Activated T-cell treated with anti-CD3 and anti-CD28 coated beads for 48 hours (primary cell): ENCODE measurements at places on chromosomes 3 and 15.

- peak; percentile 60 for DNase-seq
Measured at GRCh38 chr15:68924866-68925560, 5.3 kb upstream of the SPESP1 start.

- no peak for DNase-seq
Measured at GRCh38 chr3:79040701-79041100, 727.1 kb downstream of the ROBO1 start.

- peak; percentile 48 for DNase-seq
Measured at GRCh38 chr3:10459954-10460754, 45.2 kb downstream of the ATP2B2 start.

GRCh38 chr3:107861904-107862303, 228.9 kb downstream of the CD47 start:
- DNase-seq = no peak

DNA sequence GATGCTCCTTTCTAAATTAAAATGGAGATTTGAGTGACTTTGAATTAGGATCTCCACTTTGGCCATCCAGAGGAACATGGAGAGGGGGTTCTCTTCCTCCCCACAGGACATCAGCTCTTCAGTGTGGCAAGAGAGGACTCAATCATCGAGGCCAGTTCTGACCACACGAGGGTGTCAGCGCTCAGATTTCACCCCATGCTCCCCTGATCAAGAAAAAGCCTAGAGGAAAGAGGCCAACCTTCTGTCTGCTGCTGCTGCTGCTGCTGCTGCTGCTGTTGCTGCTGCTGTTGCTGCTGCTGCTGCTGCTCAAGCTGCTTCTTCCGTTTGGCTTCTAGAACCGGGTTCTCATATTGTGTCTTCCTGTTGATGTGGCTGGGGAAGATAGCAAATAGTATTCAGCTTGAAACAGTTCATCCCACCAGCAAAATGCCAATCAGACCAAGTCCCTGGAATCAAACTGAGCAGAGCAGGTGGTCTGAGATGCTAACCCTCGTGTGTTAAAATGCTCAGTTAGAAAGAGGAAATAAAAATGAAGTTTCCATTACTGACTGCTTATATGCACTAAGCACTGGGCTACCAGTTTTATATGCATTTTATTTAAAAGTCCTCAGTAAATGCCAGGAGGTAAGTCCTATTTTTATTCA, 599.0 kb downstream of the MAGI1 start:
- DNase-seq = no peak

GRCh38 chr3:173742491-173742890, 344.9 kb downstream of the NLGN1 start:
- no peak for DNase-seq

GRCh38 chr15:82146990-82147461, 101.2 kb upstream of the MEX3B start:
- no peak for DNase-seq

- DNase-seq = no peak
Measured at GRCh38 chr3:147760085-147760484, 350.9 kb downstream of the ZIC1 start.

- DNase-seq = no peak
Measured at GRCh38 chr3:23885210-23885609, 31.6 kb downstream of the NKIRAS1 start.

- no peak for DNase-seq
Measured at GRCh38 chr15:58593870-58594269, 155.6 kb downstream of the ADAM10 start.

GRCh38 chr3:175029828-175030227, 170.7 kb downstream of the NAALADL2 start:
- no peak for DNase-seq

DNA sequence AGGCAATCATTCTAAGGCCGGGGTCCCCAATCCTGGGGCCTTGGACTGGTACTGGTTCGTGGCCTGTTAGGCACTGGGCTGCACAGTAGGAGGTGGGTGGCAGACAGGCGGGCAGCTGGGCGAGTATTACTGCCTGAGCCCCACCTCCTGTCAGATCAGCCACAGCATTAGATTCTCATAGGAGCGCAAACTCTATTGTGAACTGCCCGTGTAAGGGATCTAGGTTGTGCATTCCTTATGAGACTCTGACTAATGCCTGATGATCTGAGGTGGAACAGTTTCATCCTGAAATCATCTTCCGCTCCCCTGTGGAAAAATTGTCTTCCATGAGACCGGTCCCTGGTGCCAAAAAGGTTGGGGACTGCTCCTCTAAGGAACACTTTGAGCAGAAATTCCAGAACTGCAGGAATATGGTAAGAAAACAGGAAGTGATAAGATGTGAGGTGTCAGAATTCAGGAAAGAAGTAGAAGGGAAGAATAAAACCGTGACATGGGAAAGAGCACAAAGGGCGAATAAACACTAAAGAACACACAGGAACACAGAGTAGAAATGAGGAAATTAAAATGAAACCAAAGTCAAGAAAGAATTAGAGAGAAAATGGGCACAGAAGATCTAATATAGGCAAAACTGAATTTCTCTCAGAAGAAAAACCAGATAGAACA, 57.6 kb downstream of the PDCD6IP start:
- DNase-seq = no peak

GRCh38 chr3:146313746-146314111, 62.8 kb upstream of the PLSCR4 start:
- no peak for DNase-seq

DNA sequence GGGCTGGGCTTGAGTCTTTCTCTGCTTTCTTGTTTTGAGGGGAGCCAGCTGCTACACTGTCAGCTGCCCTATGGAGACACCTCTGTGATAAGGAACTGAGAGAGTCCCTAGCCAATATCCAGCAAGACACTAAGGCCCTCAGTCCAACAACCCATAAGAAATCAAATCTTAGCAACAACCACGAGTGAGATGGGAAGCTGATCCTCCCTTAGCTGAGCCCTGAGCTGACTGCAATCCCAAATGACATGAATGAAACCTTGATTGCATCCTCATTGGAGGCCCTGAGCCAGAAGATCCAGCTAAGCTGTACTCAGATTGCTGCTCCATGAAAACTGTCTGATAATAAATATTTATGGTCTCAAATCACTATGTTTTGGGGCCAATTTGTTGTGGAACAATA, 302.1 kb upstream of the MME start:
- no peak for DNase-seq

DNA sequence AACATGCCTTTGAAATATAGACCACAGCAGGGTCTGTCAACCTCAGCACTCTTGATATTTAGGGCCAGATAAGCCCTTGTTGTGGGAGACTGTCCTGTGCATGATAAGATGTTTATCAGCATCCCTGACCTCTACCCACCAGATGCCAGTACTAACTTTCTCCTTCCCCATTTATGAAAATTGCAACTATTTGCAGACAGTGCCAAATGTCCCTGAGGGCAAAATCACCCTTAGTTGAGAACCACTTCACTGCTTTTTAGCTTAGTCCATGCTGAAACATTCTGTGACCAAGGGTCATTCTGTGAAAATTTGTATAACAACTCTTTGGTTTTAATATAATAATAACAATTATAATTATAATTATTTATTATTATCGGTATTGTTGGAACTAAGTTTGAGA, 1032.4 kb downstream of the MCTP2 start:
- no peak for DNase-seq

DNA sequence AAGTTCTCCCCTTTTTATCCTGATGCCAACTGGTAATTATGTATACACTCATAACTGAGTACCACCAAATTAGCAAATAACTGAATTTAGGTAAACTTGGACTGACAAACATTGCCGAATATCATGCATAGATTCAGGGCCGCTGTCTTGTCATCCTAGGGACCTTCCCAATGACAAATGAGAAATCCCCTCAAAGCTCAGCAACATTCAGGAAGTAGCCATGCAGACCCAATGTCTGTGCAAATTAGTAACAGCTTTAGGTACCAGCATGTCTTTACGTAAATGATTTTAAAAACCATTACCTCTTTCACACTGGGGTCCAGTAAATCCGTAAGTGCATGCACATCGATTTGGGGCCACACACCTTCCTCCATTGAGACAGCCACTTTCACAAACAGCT, 49.5 kb downstream of the FBN1 start:
- DNase-seq = no peak

GRCh38 chr3:42140665-42141203, 49.6 kb downstream of the TRAK1 start:
- no peak for DNase-seq

DNA sequence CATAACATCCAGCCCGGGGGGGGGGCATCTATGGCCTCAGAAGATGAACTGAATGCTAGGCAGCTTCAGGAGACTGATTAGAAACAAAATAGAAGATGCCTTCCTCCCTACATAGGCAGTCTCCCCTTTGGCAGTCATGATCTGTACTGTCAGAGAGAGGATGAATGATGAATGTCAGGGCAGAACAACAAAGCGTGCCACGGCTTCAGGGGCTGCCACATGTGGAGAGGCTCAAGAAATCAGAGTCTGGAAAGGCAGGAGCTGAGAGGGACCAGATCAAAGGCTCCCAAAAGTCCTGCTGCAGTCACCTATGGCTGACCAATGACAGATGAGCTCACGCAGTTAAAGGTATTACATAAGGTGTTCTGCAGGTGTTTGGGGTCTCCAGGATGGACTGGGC, 180.4 kb downstream of the UACA start:
- DNase-seq = no peak

- DNase-seq = no peak
Measured at GRCh38 chr3:151330379-151330778, 1.0 kb upstream of the P2RY13 start.

DNA sequence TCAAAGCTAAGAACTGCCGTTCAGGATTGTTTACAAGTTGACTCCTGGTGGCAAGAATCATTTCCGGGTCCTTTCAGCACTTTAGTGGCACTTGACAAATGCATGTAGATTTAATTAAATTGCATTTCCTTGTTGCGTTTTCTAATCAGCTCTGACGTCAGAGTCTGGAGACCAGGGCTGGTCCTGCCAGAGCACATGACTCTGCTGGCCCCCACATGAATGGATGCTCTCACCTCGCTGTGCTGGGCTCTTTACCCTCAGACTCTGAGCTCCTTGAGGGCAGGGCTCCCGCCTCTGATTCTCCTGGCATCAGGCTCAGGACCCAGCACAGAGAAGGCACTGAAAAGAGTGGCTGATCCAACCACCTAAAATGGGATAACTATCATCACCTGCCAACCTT, 69.4 kb downstream of the FEM1B start:
- no peak for DNase-seq

- no peak for DNase-seq
Measured at GRCh38 chr3:177599326-177599725, 402.0 kb upstream of the TBL1XR1 start.

GRCh38 chr3:72448858-72449257, 399.4 kb downstream of the SHQ1 start:
- DNase-seq = no peak

- no peak for DNase-seq
Measured at GRCh38 chr3:32045091-32045915, 61.1 kb upstream of the GPD1L start.

DNA sequence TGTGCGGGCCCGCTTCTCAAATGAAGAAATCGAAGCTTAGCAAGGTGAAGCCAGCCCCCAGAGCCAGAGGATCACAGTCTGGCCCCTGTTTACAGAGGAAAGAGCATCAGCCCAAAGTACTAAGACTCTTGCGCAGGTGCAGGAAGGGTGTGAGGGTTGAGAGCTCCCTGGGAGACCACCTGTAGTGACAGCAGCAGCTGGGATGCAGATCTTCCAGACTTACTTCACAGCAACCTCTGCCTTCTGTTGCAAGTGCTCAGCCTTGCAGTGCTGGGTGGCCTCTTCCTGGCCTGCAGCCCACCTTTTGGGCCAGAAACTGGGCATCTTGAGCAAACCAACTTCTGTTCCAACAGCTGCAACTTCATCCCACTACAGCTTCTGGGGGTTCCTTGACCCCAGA, 19.7 kb downstream of the SPATA12 start:
- no peak for DNase-seq

GRCh38 chr3:86654806-86655460, 336.0 kb downstream of the VGLL3 start:
- DNase-seq = no peak

- DNase-seq = no peak
Measured at GRCh38 chr15:101165905-101166471, 85.9 kb downstream of the CHSY1 start.

- no peak for DNase-seq
Measured at GRCh38 chr3:23395115-23395514, 192.0 kb downstream of the UBE2E2 start.

DNA sequence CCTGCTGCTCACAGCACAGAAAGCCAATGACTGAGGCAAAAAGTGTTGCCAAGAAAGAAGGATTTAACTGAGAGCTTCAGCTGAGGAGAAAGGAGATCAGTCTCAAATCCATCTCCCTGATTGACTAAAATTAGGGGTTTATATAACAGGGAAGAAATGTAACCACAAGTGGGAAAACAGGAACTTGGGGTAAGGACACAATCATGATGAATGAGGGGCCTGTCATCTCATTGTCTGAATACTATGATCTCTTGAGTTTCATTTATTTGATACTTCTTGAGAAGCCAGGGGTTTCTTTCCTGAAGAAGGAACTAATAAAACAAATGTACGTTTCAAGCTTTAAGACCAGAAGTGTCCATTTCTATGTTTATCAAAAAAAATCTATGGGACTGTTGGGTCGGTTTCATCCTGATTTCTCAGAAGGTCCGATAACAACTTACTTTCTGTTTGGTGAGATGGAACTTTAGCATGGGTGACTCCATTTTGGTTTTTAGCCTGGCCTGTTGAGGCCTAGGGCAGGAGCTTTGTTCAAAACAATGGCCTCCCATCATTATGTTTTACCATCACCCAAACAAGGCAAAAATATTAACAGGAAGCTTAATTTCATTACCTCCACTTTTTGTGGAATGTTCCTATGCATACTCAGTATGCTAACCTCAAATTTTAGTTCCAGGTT, 76.6 kb upstream of the PIAS1 start:
- no peak for DNase-seq

GRCh38 chr15:77964193-77964592, 113.3 kb downstream of the TBC1D2B start:
- DNase-seq = no peak

- DNase-seq = no peak
Measured at GRCh38 chr3:51610708-51611107, 60.3 kb upstream of the TEX264 start.

- DNase-seq = no peak
Measured at GRCh38 chr3:72661115-72661457, 187.2 kb downstream of the SHQ1 start.

DNA sequence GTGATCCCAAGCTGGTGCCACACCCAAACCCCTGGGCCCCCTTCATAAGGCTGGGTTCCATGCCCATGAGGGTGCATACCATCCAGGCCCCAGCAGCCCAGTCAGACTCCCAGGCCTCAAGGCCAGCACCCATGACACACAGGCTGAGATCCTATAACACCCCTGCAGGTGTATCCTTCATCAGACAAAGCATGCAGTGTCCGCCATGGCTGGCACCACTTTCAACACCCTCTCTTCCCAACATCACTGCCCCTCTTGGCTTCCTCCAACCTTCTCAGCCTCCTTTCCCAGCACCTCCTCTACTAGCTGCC, 3.5 kb downstream of the CCDC51 start:
- no peak for DNase-seq

- DNase-seq = no peak
Measured at GRCh38 chr3:965826-966225, 127.0 kb upstream of the CNTN6 start.

DNA sequence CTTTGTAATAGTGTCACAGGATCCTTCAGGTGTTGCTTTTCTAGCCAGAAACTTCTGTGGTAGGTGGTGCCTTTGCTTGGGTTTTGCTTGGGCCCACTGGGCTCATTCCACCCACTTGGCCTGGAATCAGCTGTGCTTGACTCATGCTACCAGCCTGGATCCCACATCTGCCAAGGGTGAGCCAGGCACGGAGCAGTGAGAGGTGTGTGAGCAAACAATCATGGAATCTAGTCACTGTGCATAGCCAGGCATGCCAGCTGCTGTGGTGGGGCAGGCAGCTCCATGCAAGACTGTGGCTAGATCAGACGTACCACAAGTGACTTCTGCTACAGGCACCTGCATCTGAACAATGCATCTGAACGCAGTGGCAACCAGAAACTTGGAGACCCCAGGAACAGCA, 275.9 kb downstream of the UBE2E2 start:
- DNase-seq = no peak
